ENCODE measurements at places on chromosomes 6 and 20.

DNA sequence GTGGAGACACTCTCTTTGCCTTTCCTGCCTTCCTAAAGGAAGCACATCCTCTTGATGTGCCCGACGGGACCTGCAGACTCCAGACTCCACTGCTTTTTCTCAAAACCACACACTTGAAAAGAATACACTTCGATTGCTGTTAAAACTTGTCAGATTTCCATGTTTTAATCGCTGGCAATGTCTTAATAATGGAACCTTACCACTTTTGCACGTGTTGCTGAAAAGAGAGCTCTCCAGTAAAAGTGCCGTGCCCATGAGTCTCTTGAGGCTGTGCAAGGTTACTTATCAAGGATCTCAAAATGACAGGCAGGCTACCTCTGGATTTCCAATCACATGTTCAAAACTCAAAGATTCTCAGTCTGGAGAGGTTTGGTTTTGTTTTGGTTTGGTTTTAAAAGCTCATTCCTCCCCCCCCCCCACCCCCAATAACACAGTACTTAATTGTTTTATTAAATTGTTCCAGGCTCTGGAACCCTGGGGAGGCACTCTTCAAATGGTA is 12.0 kb upstream of the TFAP2A start:
- no peak for DNase-seq

DNA sequence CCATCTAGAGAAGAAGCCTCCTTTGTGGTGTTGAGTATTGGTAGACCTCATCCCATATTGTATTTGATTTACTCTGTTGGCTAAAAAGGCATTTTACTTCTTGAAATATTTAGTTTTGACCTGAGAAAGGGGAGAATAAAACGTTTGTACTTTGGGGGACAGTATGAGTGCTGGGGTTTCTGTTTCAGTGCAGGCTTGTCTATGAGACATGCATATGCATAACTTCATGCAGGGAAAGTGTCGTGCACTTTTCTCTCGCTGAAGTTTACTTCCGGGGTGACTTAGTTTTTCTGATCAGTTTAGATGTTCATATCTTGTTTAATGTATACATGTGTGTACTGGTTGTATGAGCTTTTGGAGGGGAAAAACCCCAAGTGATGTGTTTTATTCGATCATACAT is 59.5 kb downstream of the UTRN start:
- no peak for DNase-seq

GRCh38 chr6:158869826-158870648 is 50.9 kb upstream of the EZR start:
- DNase-seq, result peak; percentile 97

GRCh38 chr20:57458400-57459160 is 66.4 kb downstream of the CTCFL start:
- no peak for DNase-seq

GRCh38 chr6:33264015-33264414 is 7.7 kb downstream of the VPS52 start:
- no peak for DNase-seq

DNA sequence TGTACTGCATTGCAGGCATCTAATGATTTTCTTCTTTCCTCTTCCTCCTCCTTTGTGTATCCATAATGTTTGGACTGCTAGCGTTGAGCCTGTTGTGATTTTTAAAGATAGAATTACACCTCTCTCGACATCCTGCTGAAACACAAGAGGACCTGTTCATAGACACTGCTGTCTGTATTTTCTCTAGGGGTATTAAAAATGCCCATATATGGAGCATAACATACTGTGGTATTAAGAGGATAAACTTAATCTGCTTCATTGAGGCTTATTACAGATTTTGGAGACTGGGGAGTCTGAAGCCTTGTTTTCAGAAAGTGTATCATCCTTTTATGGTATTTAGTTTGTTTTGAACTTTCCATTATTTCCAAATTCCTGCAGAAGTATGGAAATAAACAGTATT is 414.3 kb downstream of the CDKAL1 start:
- no peak for DNase-seq

DNA sequence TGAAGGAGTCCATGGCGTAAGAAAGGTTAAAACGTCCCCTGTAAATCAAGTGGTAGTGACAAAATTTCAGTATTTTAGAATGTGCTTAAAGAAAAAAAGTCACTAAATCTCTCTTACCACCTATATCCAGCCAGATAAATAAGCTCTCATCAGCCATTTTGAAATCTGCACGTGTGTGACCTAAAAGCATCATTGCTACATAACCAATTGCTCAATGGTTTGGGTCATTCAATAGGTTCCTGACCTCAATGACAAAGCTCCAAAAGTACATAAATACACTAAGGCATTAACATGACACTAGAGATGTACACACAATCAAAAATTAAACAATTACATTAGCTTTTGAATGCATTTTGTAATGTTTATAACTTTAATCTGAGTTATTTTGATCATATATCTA is 272.4 kb downstream of the GMDS start:
- DNase-seq, result no peak

DNA sequence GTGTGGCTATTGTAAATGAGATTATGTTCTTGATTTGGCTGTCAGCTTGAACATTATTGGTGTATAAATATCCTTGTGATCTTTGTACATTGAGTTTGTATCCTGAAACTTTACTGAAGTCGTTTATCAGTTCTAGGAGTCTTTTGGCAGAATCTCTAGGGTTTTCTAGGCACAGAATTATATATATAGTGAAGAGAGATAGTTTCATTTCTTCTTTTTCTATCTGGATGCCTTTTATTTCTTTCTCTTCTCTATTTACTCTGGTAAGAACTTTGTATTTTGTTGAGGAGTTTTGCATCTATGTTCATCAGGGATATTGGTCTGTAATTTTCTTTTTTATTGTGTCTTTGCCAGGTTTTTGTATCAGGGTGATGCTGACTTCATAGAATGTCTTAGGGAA is 589.2 kb upstream of the MAN1A1 start:
- no peak for DNase-seq

DNA sequence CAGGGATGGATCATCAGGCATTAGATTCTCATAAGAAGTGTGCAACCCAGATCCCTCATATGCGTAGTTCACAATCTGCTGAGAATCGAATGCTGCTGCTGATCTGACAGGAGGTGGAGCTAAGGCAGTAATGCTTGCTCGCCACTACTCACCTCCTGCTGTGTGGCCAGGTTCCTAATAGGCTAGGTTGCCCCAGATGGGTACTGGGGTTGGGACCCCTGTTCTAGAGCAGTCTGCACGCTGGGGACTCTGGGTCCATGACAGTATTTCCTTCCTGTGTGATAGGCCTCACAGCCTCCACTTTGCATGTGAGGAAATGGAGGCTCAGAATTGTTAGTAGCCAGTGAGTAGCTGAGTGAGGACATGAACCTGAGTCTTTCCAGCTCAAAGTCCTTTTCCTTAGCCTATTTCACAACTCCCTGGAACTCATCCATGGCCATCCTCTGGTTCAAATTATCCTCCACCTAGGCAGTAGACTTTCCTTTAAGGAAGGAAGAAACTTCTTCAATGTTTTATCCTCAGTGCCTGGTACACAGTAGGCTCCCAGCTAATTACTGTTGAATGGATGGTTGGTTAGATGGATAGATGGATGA is 117.2 kb downstream of the SYCP2 start:
- no peak for DNase-seq

- no peak for DNase-seq
Observed at GRCh38 chr6:6968357-6968730, 139.4 kb upstream of the RREB1 start.

GRCh38 chr6:46053039-46053933 is 37.6 kb upstream of the CLIC5 start:
- no peak for DNase-seq

DNA sequence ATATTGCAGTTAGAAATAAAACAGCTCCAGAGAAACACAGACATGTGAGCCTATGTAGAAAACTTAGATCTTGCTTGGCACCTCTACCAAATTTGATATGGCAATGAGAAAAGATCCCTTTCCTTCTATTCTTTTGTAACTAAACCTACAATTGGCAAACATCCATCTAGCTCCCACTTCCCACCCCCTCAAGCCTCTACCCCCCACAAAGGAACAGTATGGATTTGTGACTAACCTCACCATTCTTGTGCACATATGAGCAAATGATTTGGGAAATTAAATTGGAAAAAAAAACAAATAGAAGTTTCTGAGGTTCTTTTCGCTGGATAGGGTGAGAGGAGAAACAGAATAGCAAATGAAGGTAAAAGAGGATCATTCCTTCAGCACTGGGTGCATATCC is 85.8 kb upstream of the TIAM2 start:
- DNase-seq, result no peak

- no peak for DNase-seq
Observed at GRCh38 chr6:168301648-168302398, 17.8 kb downstream of the DACT2 start.

DNA sequence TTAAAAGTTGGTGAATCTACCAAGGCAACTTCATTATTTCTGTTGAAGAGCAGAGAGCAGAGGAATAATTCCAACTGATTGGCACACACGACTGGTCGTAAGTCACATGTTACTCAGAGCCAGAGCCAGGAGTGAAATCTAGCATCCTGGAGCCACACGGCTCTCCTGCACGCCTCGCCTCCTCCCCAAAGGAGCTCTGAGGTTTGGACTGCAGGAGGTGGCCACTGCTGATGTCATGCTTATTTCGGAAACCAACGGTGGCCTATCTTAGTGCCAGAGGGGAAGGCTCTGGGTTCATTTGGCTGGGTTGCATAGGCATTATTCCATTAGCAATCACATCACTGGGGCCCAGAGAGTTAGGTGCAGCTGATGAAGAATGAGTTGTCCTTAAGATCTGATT is 123.5 kb upstream of the RALGAPA2 start:
- no peak for DNase-seq

DNA sequence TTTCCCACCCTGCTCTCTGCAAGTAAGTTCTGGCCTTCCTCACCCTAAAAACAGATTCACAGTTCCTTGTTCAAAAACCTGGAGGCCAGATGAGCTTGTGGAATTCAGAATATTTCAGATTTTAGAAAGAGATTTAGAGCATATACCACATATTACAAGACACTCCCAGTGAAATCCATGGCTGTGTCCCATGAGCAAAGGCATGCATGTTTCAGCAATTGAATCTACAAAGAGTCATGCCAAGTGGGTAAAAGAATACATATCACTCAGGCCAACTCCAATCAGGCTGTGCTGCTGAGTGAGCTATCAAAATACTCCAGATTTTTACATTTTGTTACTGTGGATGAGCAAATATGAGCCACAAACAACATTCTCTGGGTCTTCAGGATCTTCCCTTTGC is 10.2 kb upstream of the NEDD9 start:
- no peak for DNase-seq

- no peak for DNase-seq
Observed at GRCh38 chr6:41326092-41326491, 9.3 kb upstream of the NCR2 start.

Measured in effector CD4-positive, alpha-beta T cell (primary cell).